T follicular helper cell (primary cell): ENCODE measurements at places on chromosomes 16 and 17.
A peak's percentile ranks its signal among the peaks of the same experiment; 100 is the strongest.

DNA sequence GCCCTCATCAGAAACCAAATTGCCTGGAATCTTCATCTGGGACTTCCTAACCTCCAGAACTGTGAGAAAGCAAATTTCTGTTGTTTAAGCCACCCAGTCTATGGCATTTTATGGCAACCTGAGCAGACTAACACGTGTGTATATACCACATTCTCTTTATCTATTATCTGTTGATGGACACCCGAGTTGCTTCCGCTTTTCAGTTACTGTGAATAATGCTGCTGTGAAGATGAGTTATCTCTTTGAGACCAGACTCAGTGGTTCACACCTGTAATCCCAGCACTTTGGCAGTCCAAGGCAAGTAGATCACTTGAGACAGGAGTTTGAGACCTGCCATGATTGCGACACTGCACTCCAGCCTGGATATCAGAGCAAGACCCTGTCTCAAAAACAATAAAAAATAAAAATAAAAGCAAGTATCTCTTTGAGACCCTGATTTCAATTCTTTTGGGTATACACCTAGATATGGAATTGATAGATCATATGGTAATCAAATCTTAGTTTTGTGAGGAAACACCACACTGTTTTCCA, 27.2 kb upstream of the CNEP1R1 start:
- DNase-seq: no peak

- no peak for DNase-seq
Observed at GRCh38 chr17:8072729-8073461, 14.6 kb downstream of the ALOX12B start.

DNA sequence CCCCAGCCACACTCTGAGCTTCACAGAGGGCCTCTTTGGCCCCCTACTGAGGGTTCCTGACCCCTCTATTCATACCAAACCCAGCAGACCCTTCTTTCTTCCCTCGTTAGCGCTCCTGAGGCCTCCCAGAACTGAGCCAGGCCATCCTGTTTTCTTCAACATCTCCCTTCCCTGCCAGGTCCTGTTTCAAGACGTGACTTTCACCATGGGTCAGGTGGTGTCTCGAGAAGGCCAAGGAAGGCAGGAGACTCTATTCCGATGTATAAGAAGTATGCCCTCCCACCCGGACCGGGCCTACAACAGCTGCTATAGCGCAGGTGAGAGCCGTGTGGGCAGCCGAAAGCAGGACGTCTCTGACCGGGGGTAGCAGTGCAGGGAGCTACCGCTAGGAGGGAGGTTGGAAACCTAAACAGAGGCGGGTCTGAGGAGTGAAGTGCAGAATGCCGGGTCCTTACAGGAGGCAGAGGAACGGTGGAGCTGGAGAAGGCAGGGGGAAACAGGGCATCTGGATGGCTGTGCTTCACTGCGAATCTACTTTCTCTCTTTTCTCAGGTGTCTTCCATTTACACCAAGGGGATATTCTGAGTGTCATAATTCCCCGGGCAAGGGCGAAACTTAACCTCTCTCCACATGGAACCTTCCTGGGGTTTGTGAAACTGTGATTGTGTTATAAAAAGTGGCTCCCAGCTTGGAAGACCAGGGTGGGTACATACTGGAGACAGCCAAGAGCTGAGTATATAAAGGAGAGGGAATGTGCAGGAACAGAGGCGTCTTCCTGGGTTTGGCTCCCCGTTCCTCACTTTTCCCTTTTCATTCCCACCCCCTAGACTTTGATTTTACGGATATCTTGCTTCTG, 1.3 kb upstream of the SENP3 start:
- no peak for DNase-seq

DNA sequence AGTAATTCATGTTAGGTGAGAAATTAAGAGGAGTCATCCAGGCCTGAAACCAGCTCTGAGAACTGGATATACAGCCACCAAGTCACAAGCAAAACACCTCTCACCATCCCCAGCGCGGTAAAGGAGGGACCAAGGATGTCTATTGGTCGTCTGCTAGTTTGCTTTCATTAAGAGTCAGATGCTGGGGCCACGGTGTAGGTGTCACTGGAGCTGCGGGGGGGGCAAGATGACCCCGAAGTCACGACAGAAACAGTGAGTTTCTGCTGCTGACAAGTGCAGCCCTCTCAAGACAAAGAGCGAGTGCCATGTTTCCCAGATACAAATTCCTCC, 790 bp downstream of the NCBP3 start:
- no peak for DNase-seq

DNA sequence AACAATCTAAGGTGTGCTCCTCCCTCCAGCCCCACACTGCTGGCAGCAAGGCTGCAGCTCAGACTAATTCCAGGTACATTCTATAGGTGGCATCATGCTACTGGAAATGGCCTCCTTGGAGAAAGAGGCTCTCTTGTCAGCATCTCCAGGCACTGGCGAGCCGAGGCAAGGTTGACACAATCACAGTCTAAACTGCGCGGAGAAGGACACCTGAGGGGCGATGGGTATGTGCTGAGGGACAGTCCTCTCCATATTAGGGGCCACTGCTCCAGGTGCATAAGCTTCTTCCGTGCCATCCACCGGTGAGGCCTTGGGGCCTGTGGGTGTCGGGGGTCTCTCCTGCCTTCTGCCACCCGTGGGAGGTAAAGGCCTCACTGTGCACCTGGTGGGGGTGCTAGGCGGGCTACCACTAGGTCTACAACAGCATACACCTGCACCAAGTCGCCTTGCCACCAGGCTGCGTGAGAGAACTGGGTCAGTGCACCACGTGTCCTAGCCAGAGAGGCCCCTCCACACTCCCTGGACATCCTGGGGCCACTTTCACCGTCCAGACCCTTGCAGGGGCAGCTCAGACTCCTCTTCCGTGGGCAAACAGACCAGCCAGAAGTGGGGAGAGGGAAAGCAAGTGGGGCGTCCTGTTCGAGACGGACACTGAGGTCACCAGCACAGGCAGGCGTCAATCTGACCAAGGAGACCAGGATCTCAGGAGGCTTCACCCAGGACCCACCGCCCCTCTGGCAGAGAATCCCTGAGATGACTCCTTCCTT, 12.1 kb upstream of the CBX8 start:
- no peak for DNase-seq

- no peak for DNase-seq
Observed at GRCh38 chr17:79125503-79125902, 50.9 kb downstream of the ENGASE start.

DNA sequence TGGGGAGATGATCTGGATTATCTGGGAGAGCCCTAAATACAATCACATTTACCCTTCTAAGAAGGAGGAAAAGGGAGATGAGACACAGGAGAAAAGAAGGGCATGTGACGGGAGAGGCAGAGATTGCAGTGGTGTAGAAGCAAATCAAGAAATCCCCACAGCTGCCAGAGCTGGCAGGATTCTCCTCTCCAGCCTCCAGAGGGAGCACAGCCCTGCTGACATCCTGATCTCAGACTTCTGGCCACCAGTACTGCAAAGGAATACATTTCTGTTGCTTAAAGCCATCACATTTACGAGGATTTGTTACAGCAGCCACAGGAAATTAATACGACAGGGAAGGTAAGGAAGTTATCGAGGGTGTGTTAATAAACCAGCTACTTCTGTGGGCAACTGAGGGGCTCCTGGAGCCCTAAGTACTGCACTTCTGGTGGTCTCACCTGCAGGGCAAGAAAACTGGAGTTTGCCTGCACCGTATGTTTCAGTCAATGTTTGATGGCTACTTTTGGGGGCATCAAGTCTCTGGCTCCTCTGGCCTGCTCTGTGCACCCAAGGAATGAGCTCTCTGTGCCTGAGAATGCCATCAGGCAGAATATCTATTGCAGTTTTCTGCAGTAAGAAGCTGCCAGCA, 22.9 kb upstream of the CDH13 start:
- DNase-seq: no peak

GRCh38 chr17:6473128-6473767, 29.0 kb downstream of the PIMREG start:
- peak; percentile 51 for DNase-seq

- no peak for DNase-seq
Observed at GRCh38 chr17:55931446-55931845, 180.6 kb downstream of the PCTP start.

DNA sequence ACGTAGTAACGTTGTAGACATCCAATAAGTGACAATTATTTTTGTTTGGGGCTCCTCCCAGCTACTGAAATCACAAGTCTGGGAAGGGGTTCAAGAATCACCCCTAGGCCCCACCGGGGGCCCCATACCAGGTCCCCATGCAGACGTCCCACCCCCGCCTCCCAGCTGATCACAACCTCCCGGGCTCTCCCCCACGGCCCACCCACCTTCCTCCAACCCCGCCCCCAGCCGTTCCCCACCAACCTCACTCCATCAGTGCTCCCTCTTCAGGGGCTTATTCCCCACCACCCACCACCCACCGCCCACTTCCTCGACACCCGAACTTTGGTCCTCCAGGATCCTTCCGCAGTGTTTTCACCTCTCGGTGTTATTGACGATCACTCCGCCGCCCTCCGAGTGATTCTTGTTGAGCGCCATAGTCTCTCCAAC, 240 bp downstream of the WBP2 start:
- no peak for DNase-seq

DNA sequence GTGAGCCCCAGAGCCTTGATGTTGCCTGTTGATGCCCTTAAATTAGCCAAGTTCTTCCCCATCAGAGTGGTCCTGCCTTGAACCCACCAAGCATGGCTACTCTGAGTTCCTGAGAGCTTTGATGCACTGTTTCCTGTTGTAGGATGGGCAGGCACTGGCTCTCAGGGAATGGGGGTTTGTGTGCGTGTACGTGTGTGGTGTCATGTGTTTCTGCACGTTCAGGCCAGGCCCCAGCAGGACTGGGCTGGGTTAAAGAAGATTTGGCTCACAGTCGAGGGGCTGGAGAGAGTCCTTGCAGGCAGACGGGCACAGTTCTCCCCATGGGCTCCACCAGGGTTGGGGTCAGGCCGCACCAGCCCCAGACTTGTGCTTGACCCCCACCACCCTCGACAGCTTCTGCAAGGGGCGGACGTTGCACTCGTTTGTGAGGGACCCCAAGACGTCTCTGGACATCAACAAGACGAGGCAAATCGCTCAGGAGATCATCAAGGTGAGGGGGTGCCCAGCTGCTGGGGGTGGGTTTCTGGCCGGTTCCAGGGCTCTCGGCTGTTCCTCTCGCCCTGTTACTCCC, 23.4 kb upstream of the LGALS9 start:
- no peak for DNase-seq

DNA sequence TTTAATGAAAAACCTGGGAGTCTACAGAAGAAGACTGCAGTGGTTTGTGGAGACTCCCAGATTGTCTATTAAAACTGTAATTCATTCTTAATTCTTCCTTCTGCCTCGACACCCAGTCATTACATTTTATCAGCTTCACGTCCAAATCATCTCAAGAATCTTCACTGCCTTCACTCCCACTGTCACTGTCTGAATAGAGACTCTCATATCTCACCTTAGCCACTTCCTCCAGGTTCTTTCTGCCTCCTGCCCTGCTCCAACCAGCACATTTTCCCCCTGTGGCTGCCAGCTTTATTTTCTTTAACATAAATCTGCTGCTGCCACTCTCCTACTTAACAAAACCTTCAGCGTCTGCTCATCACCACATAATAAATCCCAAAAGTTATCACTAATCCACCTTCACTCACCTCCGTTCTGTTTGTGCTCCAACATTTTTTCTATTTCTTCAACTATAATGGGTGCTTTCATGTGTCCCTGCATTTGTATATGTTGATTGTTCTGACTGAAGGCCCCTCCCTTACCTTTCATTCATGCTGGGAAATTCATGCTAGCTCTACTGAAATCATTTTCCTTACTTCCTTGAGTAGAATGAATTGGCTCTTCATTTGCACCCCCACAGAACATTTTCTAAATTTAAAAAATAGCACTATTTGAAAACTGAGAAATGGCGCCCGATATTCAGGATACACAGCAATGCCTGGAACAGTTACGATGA, 38.9 kb downstream of the KCNJ2 start:
- DNase-seq: no peak

DNA sequence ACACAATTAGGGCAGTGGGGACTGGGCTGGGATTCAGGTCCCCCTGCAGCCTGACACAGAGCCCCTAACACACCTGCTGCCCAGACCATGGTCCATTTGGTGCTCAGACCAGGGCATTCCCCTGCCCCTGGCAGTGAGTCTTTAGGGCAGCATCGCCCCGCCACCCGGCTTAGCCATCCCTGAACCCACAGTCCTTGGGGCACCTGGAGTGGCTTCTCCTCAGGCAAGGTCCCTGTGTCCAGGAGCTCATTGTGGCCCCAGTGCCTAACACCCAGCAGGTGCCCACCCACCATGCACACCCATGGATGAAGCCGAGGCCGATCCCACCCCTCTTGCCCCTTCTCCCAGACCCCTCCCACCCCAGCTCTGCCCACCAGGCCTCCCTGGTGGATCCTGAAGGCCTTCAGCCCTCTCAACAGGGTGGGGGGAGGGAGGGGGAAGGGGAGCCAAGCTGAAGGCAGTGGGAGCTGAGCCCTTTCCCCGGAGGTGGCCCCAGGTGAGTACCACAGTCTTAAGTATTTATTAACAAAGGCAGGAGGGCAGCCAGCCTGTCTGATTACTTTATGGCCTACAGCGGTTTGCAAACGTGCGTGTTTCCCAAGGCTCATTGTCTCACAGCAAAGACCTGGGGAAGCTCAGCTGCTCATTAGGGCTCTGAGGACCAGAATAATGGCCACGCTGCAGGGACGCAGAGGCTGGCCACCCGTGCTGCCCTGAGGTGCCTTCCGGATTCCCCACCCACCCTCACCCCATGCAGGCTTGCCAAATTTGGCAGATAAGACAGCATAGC, 38.5 kb downstream of the RBFOX3 start:
- DNase-seq: no peak

GRCh38 chr16:75263291-75263962, 12.0 kb upstream of the BCAR1 start:
- DNase-seq: no peak

DNA sequence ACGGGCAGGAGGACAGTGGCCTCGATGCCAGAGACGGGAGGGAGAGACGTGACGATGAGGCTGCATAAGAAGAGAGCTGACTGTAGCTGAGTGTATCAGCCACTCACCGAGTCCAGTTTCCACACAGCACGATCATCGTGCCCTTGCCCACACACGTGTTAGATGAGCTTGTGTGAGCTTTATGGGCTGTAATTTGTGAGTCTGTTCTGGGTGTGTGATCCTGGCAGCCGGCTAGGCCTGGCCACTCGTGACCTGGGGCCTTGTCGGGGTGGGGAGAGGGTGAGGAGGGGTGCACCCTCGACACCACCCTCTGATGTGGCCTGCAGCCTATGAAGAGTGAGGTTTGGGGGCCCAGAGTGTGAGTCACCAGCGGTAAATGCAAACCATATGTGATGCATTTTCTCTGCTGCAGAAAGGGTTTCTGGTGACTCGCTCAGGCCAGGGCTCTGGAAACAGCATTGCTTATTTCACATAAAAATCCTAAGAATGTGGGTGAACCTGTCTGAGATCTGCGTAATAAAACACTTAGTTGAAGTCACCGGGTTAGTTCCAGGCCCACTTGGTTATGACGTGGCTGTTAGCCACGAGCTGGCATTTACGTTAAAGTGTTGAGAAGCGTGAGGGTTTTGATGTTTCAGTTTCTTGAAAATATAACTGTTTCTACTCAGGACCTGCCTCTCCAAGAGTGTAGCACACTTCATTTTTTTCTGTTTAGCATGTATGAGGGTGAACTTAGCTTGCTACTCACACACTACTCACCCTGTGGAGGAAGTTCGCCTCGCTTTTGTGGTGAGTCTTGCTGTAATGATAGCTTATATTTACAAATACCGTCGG, 4.2 kb downstream of the METRNL start:
- no peak for DNase-seq
